ENCODE measurements at places on chromosomes 11 and 22. TPM values are rescaled to one million over a fixed set of nuclear protein-coding genes. Genes with fewer than 3 reads are reported as not detected.

DNA sequence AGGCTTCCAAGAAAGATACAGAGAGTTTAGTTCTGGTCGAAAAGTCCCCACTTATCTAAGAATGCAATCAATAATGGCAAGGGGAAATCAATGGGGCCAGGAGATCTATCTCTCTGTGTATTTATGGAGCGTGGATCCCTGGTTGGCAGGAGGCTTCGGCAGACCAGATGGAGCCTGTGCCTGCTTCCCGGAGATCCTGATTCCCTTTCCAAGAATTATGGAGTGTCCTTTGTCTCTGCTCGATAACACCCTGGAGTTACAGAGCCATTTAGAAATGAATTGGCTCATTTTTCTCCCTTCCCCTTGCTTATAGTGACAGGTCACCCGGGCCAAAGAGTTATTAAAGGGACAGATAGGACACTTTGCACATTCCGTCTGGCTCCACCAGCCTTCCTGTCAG, 92.4 kb downstream of the ISX start:
- no peak for DNase-seq

DNA sequence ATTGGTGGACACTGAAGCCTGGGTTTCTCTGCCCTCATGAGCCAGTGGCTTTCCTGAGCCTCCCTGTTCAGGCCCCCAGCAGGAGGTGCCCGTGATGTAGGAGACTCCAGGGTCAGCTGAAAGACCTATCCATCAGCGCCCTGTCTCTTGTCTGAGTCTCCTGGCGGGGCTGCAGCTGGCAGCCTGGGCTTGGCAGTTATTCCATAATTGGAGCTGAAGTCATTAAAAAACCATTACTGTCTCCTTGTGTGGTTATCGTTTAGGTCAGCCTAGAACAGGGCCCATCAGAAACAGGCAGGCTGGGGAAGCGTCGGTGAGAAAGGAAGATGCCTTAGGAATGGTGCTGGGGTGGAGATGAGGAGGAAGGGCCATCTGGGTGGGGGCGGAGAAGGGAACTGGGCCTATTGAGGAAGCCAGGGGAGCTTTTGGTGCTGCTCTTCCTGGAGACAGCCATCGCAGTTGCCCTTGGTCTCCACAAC, 5.0 kb downstream of the TUB start:
- DNase-seq = no peak

DNA sequence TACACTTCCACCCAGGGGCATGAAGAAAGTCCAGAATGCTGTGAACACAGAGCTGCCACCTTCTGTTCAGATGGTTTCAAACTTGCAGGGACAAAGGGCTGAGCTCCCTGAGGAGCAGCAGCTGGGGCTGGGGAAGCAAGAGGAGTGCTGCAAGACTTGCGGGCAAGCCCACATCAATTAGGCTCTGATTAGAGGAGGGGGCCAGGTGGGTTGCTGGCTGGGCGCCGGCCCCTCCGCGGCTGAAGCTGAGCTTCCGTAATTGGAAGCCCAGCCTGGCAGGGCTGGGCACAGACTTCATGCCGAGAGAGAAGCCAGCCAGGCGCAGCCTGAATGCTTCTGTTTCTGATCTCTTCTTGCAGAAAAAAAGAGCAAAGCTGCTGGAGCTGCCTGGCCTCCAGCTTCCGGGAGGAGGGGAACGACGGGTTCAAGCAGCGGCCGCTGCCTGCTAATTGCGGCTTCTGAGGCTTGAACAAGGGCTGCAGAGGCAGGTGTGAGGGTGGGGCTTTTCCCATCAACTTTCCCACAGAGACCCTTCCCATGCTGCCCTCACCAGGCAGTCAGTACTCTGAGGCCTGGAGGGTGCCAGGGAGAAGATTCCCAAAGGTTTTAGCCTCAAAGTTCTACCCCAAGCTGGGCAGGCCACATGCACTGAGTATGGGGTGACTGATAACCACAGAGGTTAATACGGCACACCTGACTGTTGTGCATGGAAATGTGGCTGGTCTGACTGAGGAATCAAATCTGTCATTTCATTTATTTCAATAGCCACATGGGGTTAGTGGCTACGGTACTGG, 91.1 kb upstream of the LMO1 start:
- DNase-seq = no peak

DNA sequence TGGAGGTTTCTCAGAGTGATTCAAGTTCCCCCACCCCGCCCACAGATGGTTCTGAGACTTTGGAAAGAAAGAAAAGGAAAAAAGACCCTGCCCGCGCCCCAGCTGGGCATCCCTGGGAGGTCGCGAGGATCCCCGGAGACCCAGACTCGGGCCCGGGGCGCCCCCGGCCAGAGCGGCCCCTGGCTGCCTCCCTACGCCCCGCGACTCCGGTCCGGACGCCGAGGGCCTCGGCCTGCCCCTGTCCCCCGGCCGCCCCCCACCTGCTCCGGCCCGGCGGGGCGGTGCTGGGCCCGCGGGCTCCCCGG, 2.3 kb upstream of the AIFM3 start:
- DNase-seq = no peak

Gene SCARF2
- total RNA-seq = 4.2 TPM

Gene YAP1
- 199 TPM for total RNA-seq

Gene CRYBB1
- 4.6 TPM for total RNA-seq

Gene CELSR1
- total RNA-seq = 27.8 TPM

Measured in type B pancreatic cell (in vitro differentiated cells).